Posterior cingulate gyrus (tissue), 11 donors: ENCODE measurements at places on chromosomes 12 and 14.

- no peak for DNase-seq
Measured at GRCh38 chr14:81390696-81391095, 9.4 kb downstream of the STON2 start.

- DNase-seq: no peak
Measured at GRCh38 chr12:104165801-104166200, 27.8 kb upstream of the NFYB start.

- DNase-seq: no peak
Measured at GRCh38 chr12:116381744-116382685, 104.5 kb upstream of the MED13L start.

DNA sequence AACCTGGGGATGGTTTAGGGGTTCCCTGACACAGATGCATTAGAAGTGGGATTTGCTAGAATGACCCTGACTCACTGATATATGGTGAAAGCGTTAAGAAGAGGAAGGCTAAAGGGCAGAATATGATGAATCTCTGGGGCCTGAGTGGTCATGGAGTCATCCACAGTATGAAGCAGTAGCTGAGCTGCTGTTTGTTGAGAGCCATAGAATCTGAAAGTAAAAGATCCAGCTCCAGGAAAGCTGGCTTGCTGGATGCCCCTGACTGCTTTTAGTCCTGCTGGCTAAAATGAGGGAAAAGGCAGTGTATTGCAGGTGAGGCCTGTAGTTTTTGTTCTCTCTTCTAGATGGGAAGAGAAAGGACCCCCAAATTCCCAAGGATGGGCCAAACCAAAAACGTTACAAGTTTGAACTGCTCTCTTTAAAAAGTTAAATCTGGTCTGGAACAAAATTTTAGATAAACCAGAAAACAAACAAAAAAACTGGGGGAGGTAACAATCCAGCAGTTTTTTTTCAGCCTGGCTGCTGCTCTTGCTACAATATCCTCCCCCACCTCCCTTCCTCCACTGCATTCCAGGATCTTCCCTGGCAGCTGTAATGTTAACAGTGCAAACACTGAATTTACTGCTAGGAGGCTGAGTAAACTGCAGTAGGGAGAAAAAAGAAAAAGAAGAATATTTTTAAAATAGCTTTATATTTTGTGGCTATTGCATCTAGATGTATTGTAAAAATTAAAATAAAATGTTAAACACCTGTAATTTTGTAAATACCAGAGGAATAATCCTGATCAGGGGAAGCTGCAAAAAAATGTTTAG, 16.5 kb downstream of the SEL1L start:
- no peak for DNase-seq

DNA sequence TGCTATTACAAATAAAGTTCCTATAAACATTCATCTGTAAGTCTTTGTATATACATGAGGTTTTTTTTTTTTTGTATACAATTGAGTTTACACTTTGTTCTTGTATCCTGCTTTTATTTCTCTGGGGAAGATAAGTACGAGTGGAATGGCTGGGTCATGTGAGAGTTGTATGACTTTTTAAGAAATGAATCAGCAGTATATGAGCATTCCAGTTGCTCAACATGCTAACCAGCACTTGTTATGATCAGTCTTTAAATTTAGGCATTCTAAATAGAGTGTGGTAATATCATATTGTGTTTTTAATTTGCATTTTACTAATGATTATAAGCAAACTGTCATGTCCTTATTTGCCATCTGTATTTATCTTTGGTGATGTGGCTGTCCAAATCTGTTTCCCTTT, 44.7 kb upstream of the AMIGO2 start:
- no peak for DNase-seq

DNA sequence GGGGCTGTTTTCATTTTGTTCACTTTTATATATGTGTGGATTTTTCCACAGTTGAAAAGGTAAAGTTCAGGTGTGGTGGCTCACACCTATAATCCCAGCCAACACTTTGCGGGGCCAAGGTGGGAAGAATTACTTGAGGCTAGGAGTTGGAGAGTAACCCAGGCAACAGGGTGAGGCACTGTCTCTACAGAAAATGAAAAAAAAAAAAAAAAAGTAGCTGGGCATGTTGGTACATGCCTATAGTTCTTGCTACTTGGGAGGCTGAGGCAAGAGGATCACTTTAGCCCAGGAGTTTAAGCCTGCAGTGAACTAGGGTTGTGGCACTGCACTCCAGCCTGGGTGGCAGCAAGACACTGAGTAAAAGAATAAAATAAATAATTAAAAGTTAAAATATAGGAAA, 326.5 kb downstream of the NAV3 start:
- no peak for DNase-seq

DNA sequence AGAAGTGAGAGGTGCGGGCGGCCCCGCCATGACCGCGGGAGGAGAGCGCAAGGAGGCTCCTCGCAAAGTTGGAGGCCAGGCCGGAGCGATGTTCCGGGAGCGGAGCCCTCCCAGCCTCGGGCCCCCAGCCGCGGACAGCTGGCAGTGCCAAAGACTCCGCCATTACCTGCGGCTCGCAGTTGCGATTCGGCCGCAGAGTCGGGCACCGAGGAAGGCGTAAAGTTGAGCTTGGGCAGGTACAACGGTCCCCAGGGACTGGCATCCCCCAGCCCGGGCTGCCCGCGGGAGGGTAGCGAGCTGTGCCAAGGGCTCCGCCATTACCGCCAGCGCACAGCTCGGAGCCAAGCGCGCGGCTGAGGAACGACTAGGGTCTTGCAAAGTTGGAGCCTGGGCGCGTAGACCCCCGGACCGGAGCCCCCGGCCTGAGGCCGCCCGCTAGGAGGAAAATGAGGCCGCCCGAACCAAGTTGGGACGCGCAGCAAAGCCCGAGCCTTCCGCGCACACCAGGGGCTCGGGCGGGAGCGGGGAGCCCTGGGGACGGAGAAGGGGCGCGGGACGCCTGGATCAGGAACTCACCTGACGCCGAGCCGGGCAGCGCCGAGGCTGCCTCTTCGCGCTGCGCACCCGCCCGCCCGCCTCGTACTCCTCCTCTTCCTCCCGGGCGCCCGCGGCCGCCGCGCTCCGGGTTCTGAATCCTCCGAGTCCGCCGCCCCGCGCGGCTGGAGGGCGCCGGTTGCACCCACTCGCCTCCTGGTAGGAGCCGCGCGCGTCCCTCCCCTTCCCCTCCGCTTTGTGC, 677 bp downstream of the NOS1 start:
- DNase-seq: no peak

DNA sequence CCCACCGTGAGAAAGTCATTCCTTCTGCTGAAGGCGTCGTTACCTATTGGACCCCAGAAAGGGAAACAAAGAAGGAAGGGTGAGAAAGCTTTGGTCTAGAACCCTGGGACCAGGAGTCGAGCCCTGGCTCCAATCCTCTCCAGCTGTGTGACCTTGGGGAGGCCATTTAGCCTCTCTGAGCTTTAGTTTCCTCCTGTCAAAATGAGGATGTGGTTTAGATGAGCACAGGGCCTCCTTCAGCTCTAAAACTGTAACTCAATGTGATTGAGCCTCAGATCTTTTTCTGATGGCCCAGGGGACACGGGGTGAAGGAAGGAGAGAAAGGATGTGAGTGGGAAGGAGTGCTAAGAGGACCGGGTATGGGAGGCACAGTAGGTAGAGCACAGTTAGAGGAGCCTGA, 7.7 kb downstream of the JDP2 start:
- DNase-seq: no peak

DNA sequence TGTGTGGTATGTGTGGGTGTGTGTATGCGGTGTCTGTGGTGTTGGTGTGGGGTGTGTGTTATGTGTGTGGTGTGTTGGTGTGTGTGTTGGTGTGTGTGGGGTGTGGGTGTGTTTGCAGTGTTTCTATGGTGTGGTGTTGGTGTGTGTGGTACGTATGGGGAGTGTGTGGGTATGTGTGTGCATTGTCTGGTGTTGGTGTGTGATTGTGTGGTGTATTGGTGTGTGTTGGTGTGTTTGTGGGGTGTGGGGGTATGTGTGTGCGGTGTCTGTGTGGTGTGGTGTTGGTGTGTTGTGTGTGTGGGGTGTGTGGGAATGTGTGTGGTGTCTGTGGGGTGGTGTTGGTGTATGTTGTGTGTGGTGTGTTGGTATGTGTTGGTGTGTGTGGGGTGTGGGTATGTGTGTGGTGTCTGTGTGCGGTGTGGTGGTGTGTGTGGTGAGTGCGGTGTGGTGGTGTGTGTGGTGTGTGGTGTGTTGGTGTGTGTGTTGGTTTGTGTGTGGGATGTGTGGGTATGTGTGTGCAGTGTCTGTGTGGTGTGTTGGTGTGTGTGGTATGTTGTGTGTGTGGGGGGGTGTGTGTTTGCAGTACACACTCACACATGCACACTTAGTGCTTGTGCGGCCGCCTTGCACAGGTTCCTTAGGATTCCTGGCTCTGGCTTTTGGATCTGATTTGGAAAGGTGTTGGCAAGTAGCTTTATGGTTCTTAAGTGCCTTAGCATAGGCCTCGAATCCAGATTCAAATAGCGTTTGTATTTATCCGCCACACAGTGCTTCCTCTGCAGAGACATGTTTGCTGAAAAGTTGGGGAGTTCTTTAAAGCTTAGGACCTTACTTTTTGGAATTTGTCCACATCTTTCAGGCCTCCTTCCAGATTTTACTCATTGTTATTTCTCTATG, 16.4 kb downstream of the MLXIP start:
- DNase-seq: no peak

DNA sequence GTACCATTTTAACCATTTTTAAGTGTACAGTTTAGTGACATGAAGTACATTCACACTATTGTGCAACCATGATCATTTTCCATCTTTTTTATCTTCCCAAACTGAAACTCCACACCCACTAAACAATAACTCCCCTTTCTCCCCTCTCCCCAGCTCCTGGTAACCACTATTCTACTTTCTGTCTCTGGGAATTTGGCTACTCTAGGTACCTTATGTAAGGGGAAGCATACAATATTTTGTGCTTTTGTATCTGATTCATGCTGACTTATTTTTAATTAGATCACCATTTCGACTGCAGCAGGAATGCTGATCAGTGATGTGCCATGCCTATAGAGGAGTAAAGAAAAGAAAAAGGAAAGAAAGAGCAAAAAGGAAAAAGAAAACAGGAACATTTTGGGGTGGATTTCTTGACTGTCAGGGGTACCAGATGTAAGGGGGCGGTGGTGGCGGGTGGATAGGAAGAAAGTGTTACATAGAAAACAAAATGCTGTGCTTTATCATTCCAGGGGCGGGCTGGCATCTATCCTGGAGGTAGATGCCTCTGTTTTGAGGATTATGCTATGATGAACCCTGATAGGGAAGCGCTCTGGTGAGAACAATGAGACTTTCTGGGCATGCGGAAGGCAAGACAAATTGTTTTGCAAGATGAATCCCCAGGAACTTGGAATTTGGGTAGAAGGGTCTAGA, 45.2 kb upstream of the CTDSP2 start:
- no peak for DNase-seq

DNA sequence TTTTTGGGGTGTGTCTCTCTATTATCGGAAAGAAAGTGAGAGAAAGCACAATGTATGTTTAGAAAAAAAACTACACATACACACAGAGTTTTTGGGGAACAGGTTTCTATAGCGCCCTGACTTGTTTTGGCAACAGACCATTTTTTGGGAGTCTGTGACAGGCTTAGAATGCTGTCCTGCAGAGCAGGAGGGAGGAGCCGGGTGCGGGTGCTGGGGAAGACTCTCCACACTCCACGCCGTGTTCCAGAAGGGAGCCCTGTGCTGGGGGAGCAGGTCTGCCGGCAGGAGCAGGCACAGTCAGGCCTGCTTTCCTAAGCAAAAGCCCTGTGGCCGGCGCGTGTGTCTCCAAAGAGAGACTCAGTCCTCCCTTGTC, 26.5 kb downstream of the CD9 start:
- DNase-seq: no peak

DNA sequence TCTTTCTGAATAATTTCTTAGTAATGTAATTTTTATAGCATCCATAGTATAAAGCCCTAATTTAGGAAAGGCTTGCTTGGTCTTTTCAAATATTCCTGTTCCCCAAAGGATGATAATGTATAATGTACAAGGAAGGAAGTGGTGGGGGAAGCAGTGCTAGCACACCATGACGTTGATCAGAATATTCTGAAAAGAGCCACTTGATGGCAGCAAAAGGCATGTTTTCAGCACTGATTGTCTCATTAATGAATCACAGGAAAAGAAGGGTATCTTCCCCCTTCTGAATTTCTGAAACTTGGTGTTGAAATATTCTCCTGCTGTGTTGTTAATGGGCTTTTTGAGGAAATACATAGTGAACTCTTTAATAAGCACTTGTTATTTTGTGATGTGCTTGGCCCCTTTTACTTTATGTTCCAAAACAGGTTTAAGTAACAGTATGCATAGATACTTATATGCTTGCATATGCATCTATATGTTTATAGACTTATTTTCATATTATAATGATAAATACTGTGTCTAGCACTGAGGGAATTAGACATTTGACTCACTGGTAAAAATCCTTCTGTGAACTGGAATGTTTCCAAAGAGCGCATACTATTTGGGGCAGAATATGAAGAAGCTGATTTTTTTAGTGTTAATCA, 122.0 kb downstream of the TMEM117 start:
- DNase-seq: no peak

- no peak for DNase-seq
Measured at GRCh38 chr12:14327711-14328110, 37.8 kb upstream of the ATF7IP start.

- DNase-seq: peak; percentile 87
Measured at GRCh38 chr12:90245391-90245790, 536.8 kb upstream of the ATP2B1 start.

- no peak for DNase-seq
Measured at GRCh38 chr14:63308723-63309317, 9.9 kb downstream of the GPHB5 start.

GRCh38 chr14:31118892-31119291, 88.7 kb downstream of the HECTD1 start:
- no peak for DNase-seq

GRCh38 chr12:106333756-106334155, 23.8 kb upstream of the POLR3B start:
- no peak for DNase-seq

GRCh38 chr12:38543151-38543550, 226.6 kb downstream of the ALG10B start:
- DNase-seq: no peak

- no peak for DNase-seq
Measured at GRCh38 chr12:57479376-57480115, at the start of gene ARHGAP9. Gene ARHGAP9 (minus strand): TSS chr12:57479866. CDS start chr12:57479406, 460 bp downstream.

- DNase-seq: no peak
Measured at GRCh38 chr12:102847131-102847530, 69.9 kb downstream of the PAH start.

DNA sequence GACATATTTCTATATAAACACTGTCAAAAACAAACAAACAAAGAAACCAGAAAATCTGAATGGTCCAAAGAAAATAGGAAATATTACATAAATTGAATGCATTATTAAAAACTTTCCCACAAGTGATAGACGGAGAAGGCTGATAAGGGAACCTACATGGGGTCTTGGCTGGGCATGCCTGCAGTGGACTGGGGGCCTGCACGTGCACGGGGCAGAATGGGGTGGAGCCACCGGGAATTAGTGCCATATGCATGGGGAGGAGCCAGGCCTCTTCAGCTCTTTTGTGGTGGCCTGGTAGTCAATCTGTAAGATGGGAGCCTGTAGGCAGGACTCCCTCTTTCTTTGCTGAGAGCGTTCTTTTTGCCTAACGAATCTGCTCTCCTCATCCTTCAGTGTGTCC, 1031.7 kb upstream of the FBXO33 start:
- peak; percentile 39 for DNase-seq

- peak; percentile 53 for DNase-seq
Measured at GRCh38 chr12:111322336-111323250, 46.3 kb downstream of the PHETA1 start.
